T-helper 17 cell (primary cell): ENCODE measurements at places on chromosomes 1 and 21. TPM values are rescaled to one million over a fixed set of nuclear protein-coding genes. Genes with fewer than 3 reads are reported as not detected.

The UTS2 gene
- 1.0 TPM for total RNA-seq

The AMY1B gene
- not detected for total RNA-seq

The JAM2 gene
- total RNA-seq: 0.21 TPM

The EDARADD gene
- total RNA-seq: 2.5 TPM

DNA sequence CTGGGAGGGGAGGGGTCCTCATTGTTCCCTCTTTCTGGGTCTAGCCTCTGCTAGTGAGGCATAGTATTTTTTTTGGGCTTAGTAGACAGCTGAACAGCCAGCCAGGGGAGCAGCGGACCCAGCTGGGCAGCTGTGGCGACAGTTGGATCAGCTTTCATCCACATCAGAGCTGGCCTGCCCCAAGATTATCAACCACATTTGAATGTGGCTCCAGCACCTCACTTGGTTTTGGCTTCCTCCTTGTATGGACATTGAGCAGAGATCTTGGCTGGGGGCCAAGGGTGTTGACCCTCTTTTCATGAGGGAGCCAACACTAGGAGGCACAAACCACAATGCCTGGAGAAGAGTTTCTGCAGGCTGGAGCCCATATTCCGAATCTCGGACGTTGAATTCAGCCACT is 25.0 kb downstream of the WNT4 start:
- DNase-seq: no peak

DNA sequence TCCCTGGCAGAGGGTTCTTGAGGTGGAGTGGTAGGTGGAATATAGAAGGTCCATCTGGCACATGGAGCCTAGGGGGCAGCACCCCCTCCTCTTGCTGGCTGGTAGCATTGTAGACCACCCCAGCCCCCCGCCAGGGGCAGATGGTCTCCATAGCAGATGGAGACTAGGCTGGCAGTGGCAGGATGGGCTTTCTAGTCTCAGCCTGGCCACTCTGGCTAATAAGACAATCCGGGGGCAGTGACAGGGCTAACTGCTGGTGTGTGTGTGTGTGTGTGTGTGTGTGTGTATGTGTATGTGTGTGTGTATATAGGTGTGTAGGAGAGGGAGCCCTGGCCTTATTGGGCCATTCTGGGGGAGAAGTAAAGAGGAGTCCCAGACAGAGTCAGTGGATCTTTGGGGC is 16.1 kb downstream of the UTP11 start:
- DNase-seq: no peak

The SPSB1 gene
- total RNA-seq: 9.2 TPM

GRCh38 chr1:114075105-114075504 is 78.6 kb downstream of the SYT6 start:
- no peak for DNase-seq

DNA sequence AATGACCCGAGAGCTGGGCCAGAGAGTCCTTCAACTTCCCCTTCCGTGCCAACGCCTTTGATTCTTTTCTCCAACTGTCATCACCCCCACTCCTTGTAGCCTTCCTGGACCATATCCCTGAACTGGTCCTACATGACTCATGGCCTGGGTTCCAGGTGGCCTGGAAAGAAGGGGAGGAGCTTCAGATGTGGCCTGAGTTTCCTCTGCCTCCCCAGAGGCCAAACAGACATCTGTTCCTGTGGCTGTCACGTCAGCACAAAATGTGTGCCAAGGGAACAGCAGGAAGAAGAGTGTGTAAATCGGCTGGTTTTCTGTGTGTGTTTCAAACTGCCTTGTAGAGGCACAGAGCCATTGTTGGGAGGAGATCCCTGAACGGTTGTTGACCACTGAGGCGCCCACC is 24.9 kb upstream of the KIRREL1 start:
- no peak for DNase-seq

The NBPF6 gene
- 0.20 TPM for total RNA-seq

DNA sequence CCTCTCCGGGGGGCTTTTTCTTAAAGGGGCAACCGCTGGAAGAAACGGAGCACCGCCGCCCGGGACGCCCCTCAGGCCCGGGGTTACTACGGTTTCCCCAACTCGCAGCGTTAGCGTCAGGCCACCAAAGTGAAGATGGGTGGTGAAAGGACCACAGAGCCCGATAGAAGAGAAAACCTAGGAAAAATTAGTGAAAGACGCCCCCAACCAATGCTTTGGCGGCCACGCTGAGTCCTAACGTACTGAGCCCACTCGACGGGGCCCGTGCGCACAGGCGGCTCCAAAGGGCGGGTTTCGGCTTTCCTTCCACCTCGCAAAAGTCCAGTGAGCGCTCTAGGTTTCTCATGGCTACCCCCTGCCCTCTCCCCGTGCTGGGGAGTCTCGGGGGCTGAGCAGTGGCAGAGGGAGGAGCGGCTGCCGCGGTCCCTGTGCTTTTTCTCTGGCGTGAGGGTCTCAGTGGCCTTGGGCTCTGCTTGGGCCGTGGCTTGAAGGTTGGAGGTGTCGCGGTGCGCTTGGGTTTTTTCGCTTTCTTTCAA is 12.2 kb upstream of the SPEN start:
- no peak for DNase-seq

- no peak for DNase-seq
Observed at GRCh38 chr1:84538599-84538998, 32.2 kb upstream of the GNG5 start.
